Fibroblast of skin of right quadriceps (primary cell): ENCODE measurements at places on chromosomes 7 and 10.

DNA sequence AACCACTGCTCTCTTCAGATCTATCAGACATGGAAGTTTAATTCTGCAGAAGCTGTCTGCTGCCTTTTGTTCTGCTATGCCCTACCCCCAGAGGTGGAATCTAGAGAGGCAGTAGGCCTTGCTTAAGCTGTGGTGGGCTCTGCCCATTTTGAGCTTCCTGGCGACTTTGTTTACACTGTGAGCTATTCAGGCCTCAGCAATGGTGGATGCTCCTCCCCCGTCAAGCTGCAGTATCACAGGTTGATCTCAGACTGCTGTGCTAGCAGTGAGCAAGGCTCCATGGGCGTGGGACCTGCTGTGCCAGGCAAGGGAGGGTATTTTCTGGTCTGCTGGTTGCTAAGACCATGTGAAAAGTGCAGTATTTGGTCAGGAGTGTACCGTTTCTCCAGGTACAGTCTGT lies 45.1 kb upstream of the CDK14 start:
- no peak for DNase-seq

GRCh38 chr10:74113546-74113945 lies 37.1 kb downstream of the AP3M1 start:
- DNase-seq: no peak

DNA sequence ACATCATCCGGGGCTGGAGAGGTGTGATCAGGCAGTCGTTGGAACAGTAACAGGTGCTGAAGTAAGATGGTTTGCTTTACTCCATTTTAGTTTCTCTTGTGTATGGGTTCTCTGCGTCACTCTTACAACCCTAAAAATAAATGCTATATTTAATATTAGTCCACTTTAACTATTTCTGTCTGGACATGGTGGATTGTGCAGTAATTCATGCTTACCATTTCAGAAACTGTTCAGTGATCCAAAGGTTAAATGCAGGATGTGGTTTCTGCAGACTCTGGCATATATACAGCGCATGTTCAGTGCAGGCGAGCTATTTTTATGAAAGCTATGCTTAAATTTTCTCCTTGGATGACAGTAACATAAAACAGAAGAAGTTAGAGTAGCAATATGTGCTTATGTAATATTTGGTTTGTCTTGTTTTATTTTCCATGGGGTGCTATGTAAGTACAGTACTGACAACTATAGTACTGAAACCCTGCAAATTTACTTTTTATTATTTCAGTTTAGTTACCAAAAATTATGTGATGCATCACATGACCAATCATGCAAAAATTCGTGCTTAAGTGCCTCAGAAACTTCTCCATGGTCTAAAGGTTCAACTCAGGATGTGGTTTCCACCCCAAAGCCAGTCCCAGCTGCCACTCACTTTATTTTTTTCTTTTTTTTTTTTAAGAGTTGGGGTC lies 46.6 kb upstream of the GRID1 start:
- peak; percentile 68 for DNase-seq

DNA sequence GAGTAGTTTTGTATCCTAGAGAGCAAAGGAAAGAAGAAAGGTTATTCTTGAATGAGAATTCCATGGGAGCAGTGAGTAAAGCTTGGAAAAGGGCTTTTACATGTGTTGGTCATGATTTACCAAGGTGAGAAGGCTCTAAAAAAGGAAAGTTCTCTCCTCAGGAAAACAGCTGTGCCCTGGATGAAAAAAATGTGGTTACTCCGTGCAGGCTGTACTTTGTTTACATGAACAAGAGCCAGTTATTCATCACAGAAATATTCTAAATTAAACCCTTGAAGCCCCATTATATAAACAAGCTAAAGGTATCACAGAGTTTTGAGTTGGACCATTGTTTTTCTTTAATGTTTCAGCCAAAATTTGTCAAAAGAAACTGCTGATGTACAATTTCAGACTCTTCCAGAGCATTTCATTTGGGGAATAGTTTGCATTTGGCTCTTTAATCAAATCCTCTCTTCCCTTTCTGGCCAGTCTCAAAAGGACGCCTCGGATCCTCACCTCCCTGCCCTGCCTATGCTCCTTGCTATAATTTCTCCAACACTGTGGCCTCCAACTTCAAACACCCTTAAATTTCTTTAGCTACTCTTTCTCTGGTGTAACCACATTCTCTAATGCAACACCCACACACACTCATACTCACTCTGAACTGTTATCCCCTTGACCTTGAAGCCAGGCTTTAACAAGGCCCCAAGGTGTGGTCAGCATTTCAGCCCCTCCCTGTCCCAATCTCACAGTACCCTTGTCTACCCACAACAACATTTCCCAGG lies 47.4 kb downstream of the AFAP1L2 start:
- no peak for DNase-seq

GRCh38 chr10:125633517-125633999 lies 49.4 kb downstream of the TEX36 start:
- DNase-seq: peak; percentile 73

GRCh38 chr7:2272031-2272430 lies 30.0 kb downstream of the NUDT1 start:
- DNase-seq: no peak

- DNase-seq: no peak
Measured at GRCh38 chr7:87687653-87688254, 59.6 kb downstream of the RUNDC3B start.

GRCh38 chr7:100602889-100603725 lies 944 bp downstream of the PCOLCE start:
- peak; percentile 97 for DNase-seq

DNA sequence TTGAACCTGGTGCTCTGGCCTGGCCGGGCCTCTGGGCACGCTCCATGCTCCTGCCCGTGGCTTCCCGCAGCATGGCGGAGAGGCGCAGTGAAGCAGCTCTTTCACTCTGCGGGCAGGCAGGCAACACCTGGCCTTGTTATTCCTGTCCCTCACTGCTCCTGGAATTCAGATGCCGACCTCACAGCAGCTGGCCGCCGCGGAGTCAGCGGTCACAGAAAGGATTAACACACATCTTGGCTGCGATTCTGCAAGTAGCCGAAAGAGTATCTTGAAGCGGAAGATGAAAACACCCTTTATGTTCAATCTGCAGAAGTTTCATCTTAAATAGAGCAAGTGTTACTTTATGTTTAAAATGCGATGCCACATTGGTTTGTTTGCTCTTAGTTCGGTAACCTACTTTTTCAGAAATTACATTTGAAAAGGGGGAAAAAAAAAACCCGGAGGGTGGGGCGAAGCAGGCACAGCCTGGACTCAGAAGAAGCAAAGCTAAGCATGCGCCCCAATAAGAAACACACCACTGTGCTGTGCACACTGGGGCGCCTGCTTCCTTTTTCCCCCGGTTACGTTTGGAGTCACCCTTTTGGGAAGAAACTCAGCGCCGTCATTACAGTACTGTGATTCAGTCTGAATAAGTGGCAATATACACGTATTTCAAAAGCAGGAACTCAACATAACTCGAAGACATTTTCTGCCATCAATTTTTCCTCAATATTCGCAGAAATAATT lies 42.3 kb downstream of the BRI3 start:
- DNase-seq: peak; percentile 15

DNA sequence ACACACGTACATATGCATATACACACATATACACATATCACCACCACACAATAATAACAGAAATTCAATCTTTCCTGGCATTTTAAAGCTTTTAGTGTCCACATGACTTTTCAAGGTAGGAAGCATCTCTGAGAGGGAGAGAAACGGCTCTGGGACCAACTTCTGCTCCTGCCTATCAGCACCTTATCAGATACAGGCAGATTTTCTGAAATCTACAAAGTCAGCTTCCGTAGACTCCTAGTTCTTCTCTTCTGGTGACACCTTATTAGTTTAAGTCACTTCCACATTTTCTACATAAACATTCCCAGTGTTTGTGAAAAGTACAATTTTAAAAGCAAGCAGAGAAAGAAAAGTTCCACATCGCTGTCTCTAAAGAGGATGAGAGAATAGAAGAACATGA lies 74.5 kb downstream of the ZNF22 start:
- DNase-seq: no peak

DNA sequence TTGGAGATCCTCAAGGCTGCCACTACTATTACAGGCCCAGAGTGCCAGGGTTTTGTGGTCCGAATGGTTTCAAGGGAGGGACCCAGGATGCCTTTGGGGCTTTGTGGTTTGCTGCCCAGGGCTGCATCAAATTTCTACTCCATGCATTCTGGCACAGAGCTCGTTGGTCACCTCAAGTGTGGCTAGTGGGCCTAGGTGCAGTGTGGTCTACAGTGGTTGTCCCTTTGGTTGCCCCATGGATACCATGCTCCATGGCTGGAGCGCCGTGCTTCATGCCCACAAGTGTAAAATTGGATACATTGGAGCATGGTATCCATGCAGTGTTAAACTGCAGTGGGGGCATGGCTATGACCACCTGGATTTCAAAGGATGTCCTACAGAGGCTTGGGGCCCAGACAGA lies 5.4 kb upstream of the PRF1 start:
- DNase-seq: no peak

GRCh38 chr10:63515002-63515763 lies 6.0 kb upstream of the REEP3 start:
- peak; percentile 64 for DNase-seq

- DNase-seq: no peak
Measured at GRCh38 chr7:907158-907980, 31.0 kb downstream of the GET4 start.

DNA sequence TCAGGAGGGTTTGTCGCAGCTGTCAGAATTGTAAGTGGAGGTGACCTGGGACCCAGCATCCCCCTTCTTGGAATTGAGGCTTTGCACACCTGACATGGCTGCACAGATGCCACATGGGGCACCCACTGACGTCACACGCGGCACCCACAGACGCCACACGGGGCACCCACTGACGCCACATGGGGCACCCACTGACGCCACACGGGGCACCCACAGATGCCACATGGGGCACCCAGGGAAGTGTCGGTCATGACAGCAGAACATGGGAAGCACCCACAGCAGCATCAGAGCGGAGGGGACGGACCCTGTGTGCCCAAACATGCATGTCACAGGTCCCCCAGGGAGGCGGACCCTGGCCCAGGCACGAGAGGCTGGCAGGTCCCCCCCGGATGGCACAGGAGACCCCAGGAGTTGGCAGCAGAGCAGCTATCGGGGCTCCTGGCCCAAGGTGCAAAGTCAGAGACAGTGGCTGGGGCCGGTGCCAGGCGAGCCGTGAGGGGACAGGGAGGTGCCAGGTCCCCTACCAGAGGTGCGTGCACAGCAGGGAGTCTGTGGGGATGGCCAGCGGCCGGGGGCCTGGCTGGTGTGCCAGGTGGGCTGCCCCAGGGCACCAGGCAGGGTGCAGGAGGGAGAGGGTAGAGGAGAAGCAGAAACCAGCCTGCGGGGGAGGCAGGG lies 21.1 kb downstream of the KNDC1 start:
- no peak for DNase-seq

GRCh38 chr7:39410582-39410981 lies 155.6 kb upstream of the YAE1 start:
- DNase-seq: no peak

- no peak for DNase-seq
Measured at GRCh38 chr7:66669088-66669487, 40.4 kb downstream of the KCTD7 start.

- DNase-seq: no peak
Measured at GRCh38 chr7:157851501-157852067, 514.8 kb downstream of the DNAJB6 start.

DNA sequence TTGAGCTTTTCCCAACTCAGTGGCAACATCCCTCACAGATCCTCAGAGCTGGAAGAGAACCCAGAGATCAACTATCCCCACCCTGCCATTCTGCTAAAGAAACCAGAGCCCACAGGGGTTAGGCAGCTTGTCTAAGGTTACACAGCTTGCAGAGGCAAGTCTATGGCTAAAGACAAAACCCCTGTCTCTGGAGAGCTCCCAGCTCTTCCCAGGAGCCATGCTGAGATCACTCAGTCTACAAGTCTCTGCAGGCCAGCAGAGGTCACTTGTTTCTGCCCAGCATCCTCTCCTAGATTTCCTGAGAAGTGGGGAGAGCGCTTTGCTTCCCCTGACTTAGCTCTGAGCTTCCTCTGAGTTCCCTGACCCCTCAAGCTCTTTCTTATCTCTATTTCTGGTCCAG lies 28.5 kb upstream of the LOXL4 start:
- no peak for DNase-seq

DNA sequence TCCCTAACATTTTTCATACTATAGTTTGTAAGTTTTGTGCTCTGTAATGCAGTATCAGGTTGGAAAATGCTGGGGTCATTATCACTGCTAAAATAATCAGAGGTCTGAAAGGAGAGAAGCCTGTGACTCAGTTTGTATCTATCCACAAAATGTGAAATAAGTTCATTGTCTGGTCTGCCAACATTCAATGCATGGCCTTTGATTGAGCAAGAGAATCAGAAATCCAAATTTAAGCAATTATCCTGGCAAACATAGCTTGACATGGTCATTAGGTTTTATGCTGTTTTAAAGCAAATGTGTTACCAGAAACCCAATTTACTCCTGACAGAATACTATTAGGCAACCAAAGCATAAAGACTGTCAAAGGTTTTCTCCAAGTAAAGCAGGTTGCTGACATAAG lies 709.7 kb upstream of the SEMA3D start:
- DNase-seq: no peak

GRCh38 chr7:497346-497745 lies 22.3 kb downstream of the PDGFA start:
- no peak for DNase-seq

DNA sequence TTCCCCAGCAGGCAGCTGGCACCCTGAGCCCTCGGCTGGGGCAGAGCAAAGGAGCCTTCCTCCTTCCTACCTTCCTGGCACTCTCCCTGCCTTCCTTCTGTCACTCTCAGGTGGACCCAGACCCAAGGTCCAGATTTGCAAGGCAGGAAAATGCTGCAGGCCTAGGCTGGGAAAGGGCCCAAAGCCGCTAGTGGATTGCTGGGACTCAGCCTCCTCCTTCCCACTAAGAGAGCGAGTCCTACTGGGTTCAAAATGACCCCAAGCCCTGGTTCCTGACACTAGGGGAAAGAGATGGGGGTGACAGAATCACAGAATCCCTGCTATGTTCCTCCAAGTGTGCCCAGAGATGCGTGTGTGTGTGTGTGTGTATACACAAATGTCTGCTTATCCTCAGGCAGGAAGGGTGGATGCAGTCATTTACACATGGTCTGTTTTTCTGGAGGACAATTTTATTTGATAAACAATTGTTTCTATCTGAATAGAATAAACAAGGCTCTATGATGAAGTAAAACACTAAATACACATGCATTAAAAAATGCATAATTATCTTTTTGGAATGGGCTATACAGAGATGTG lies 1.3 kb upstream of the PLAU start:
- DNase-seq: no peak

DNA sequence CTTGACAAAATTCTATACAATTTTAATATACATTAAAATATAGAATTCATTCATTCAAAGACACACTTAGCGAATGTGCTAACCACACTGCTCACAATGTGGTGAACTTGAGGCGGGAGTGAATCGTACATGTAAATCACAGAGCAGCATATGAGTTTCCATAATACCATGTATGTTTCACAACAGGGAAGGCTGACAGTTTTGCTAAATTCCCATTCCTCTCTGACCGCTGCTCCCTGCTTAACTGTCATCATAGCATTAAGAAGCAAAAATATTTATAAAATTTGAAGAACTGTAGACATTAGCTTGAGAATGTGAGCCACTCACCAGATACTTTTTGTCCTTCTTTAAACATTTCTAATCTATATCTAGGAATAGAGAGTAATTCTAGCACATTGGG lies 763.3 kb downstream of the MAGI2 start:
- DNase-seq: peak; percentile 43
